ENCODE measurements at places on chromosomes 3 and 15.

DNA sequence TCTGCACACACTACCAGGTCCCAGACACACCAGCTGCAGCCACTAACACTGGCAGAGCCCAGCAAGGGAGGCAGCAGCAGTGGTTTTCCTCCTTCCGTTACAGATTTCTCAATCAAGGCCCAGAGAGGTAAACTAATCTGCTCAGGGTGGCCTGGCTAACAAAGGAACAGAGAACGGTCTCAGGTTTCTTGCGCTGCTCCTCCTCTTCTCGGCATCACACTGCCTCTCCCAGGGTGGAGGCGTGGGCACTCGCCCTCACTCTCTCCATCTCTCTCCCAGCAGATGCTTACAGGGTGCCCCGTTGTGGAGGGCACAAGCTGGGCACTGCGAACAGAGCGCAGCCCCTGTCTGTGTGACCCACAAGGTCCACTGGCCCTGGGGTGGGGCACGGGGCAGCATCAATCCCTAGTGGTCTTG is 228.7 kb downstream of the VPS13C start:
- no peak for DNase-seq

GRCh38 chr3:88117683-88118082 is 32.1 kb upstream of the C3orf38 start:
- no peak for DNase-seq

DNA sequence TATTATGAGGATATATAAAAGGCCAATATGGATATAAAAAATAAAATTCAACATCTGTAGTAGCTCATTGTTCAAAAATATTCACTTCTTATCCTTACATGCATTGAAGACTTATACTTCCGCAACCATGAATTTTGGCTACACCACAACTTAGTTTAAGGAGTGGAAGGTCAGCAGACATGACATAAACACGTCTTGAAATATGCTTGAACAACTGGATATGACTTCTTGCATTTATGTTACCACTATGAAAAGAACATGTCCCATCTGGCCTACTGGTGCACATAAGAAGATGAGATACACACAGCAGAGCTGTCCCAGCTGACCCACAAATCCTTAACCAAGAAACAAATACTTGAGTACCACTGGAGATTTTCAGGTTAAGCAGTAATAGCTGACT is 52.1 kb downstream of the MYO9A start:
- DNase-seq = no peak

DNA sequence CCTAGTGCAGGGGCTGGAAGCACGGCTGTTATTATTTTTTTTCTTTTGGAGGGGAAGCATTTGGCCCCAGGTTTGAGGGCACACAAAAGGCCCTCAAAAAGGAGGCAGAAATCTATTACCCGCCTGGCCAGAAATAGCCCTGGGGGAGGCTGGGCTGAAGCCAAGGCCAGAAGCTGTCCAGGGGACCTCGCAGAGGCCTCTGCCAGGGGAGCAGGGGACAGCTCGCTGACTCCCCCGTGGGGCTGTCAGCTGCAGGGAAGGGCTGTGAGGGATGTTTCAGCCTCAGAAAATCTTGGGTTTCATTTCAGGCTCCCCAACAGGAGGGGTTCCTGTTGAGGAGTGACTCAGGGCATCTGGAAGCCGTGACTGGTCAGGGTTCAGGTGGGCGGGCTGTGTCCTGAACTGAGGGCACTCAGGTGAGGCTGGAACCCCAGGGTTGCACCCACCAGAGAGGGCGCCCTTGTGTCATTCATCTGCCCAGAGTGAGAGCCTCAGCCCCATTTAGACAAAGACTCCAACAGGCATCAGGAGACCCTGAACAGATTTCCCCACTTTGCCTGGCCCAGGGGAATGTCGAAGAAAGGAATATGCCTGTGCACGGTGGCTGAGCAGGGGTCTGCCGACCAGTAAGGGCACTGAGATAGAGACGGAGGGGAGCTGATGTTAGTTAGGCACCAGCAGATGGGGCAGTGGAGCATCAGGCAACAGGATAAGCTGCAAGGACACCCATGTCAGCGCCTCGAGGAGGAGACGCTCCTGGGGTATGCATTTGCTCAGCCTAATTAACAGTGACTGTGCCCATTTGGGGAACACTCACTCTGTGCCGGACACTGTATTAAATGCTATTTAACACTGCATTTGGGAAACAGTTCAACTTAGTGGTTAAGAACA is 43.5 kb upstream of the SLC6A11 start:
- no peak for DNase-seq

DNA sequence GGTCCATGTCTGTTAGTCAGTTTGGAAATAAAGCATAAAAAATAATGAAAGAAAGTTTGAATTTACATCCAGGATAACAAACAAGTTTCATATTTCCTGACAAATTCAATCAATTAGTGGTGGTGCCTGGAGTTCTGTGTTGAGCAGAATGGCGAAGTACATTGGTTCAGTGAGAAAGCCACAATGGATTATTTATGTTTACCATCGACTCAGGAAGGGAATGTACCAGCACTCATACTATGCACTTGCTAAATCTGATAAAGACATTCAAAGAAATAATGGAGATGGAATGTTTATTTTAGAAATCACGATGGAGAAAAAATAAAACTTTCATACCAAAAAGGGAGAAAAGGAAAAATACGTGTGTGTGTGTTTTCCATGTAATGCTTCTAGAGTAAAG is 45.3 kb upstream of the MME start:
- no peak for DNase-seq

DNA sequence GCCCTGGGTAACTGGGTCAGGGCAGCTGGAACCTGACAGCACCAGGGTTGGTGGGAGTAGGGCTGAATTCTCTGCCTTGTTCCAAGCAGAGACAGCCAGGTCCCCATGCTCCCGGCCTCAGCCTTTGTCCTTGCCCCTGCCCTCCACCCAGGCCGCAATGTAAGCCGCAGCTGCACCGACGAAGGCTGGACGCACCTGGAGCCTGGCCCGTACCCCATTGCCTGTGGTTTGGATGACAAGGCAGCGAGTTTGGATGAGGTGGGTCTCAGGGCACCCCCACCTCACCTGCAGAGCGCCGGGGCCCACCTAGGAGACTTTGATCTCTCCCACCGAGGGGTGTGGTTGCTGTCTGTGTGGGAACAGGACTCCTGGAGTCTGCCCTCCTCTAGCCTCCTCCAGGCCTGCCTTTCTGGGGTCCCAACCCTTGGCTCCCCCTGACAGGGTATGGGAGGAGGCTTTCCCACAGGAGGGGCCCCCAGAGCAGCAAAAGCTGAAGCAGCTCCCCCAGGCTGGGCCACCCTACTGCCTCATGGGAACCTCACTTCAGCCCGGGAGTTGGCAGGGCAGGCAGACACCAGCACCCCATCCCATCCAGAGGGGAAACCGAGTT is 23.4 kb downstream of the VIPR1 start:
- no peak for DNase-seq

DNA sequence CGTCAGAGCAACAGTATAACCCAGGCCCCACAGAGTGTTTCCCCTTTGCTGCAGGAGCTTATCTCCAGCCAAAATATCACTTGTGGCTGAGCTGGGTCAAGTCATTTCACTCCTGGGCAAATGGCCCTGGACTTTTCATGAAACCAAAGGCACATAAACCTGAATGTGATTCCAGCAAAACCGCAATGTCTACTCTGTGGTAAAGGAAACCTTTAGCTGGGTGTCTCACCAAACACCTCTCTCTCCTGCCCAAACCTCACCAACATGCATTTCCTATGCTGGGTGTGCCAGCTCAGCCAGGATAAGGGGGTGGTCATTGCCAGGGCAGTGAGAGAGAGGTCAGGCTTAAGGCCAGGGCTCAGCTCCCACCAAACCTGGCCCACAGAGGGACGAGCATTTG is 67.4 kb downstream of the GTPBP8 start:
- DNase-seq = no peak

DNA sequence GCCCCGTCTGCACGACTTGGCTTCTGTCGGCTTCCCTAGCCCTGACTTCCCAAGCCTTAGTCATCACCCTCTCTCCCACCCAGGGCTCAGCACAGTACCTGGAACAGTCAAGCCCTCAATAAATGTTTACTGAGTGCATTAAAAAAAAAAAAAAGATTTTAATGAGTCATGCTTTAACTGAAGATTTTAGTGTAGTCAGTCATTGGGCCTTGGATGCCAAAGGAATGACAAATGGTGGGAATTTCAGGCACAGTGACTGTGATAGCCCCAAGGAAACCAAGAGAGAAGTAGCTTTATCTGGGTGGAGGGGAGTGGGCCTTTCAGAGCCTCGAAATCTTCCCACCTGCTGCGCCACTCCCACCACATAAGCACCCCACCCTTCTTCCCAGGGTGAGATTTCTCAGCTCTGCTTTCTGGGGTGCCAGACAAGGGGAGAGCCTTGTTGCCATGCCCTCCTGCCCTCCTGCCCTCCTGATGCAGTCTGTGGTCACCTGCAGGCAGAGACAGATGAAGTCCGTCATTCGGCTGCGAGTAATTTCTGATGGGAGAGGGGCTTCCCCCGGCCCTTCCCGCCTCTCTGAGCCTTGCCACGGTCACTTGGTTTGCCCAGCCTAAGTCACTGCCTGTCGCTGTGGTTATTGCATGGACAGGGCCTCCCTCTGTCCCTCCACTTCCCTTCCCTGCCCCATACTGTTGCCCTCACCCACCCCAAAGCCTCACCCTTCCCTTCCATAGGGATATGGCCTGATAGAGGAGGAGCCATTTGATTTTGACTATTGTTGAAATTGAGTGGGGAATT is 41.8 kb downstream of the SMAD3 start:
- DNase-seq = peak; percentile 46

GRCh38 chr3:171986757-171987518 is 52.4 kb upstream of the FNDC3B start:
- no peak for DNase-seq

DNA sequence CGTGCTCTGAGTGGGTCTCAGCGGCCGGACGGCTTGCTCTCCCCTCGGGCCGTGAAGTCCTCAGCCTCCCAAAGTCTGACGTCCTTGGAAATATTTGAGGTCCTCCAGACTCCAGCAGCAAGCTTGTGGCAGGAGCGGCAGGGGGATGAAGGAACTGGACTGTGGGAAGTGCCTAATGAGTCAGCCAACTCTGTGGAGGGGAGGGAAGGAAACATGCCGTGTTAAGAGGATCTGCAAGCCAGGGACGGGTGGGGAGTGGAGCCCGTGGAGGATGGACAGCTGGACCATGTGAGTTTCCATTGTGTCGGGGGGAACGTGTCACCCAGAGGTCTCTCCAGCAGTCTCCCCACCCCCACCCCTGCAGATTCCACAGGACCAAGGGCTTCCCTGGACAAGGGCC is 39.4 kb upstream of the IDH2 start:
- no peak for DNase-seq

GRCh38 chr15:81433462-81433861 is 59.4 kb upstream of the TMC3 start:
- DNase-seq = no peak

DNA sequence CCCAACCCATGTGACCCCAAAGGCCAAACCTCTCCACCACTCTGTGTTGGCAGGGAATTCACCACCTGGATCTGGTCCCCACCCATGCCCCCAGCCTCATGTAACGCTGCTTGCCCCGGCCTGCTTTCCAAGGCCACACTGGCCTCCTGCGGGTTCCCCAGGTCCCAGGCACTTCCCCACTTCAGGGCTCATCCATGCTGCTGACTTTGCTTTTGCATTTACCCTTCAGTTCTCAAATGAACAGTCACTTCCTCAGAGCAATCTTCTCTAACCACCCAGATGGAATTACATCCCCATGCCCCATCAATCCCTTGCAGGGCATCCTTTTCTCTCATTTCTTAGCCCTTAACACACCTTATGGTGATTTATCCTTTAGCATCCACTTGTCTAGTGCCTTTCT is 9.2 kb downstream of the DAPK2 start:
- no peak for DNase-seq

DNA sequence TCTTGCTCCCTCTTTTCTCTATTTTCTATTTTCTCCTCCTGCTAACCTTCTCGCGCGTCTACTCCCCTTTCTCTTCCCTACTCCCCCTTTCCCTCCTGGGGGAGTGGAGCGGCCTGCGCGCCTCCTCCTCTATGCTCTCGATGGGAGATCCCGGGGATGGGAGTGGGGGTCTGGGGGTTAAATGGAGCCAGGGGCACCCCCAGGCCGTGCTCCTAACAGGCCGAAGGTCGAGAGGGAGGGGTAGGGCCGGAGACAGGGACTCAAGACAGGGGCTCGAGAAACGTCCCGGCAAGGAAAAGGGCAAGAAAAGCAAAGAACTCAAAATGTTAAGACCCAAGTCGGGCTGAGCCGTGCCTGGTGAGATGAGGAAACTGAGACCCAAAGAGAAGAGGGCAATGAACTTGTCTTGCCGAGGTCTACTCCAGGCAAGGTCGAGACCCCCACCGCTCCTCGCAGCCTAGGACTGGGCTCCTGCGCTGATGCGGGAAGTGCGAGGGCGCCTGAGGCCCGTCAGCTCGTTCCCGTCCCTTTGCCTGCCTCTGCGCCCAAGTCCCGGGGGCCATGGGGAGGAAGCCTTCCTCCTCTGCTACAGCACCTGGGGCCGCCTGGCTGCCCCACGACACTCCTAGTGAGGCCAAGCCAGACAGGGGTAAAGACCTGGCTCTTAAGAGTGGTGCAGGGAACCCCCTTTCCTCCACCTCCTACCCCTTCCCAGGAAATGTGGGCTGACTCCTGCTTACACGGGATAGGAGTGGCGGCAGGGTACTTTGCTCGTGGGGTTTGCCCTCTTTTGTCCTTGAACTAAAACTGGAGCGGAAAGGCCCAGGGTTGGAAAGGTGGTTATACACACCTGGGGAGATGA is 770 bp upstream of the MEGF11 start:
- no peak for DNase-seq

DNA sequence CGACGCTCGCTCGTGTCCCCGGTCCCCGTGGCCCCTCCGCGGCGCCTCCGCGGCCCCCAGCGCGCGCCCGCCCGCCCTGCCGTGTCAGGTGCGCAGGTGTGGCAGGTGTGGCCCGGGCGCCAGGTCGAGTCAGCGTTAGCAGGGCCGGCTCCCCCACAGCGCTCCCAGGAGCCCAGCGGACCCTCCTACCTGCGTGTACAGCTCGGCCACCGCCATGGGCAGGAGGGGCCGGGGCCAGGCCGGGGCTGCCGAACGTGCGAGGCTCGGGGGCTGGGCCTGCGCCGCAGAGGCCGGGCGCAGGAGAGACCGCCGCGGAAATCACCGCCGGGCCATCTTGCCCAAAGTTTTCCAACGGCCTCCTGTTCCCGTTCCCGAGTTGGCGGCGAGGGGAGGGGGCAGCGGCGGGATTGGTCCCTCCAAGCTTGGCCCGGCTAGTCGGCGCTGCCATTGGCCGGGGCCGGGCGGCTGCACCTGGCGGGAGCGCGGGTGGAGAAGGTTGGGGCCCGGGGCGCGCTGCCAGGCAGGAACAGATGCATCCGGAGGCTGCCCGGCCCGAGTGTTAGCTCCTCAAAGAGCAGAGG is at the start of gene MYO5C:
MYO5C (minus strand) TSS at position 384 of the 581 bp plus-strand sequence; CDS start at position 216, 168 bp downstream.
- no peak for DNase-seq

GRCh38 chr15:92653366-92653765 is 2.2 kb downstream of the FAM174B start:
- no peak for DNase-seq

- DNase-seq = no peak
Observed at GRCh38 chr3:126121632-126122031, 37.7 kb upstream of the SLC41A3 start.

GRCh38 chr15:84734794-84735479 is 13.5 kb upstream of the ZNF592 start:
- peak; percentile 42 for DNase-seq

DNA sequence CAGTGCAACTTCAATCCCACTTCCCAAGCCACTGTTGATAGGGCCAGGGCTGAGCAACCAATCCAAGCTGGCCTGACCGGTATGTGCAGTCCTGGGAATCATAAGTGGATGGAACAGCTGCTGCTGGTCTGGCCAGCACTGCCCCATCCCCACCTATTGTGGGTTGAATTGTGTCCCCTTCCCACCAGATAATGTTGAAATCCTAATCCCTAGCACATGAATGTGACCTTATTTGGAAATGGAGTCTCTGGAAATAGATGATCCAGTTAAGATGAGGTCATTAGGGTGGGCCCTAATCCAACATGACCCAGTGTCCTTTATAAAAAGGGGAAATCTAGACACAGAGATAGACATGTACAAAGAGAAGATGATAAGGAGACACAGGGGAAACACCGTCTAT is 13.7 kb upstream of the PDIA5 start:
- DNase-seq = no peak
